ENCODE measurements at places on chromosomes 3 and 15.

DNA sequence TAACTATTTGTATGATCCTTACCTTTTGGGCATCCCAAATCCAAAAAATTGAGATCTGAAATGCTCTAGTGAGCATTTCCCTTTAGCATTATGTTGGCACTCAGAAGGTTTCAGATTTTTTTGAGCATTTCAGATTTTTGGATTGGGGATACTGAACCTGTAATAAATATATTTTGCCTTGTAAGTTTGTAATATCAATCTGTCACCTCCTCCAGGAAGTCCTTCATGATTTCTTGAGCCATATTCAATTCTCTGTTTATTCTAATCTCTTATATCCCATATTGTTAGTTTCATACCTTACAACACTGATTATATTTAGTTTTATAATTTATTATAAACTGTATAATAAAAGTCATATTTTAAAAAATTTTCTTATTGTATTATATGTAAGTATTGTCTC, 215.2 kb downstream of the BBX start:
- DNase-seq, result no peak

DNA sequence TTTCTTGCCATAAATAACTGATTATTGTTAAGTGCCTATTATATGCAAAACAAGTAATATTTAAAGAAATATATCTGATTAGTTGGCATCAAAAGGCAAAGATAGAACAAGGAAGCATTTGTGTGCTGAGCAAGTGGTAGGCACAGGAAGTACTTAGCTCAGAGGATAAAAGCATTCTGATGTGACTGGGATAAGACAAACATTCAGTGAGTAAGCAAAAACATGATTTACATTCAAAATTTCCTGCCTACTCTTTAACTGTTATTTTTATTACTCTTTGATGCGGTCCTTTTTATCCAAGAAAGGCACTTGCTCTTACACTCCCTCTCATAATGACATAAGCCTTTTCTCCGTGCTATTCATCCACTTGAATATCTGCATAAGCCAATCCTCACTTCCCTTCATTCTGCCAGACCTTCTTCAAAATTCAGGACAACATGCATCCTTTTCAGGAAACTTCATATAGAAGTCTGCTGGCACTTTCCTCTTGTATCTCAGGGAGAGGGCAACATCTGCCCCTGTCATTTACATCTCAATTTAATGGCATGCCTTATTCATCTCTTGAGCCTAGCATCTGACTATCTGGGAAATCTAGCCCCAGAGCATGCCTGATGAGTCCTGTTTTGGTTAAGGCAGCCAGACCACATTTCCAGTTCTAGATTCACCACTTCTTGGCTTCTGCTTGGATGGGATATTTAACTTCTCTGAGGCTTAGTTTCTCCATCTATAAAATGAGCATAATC, 478.2 kb upstream of the ROBO2 start:
- DNase-seq, result no peak

DNA sequence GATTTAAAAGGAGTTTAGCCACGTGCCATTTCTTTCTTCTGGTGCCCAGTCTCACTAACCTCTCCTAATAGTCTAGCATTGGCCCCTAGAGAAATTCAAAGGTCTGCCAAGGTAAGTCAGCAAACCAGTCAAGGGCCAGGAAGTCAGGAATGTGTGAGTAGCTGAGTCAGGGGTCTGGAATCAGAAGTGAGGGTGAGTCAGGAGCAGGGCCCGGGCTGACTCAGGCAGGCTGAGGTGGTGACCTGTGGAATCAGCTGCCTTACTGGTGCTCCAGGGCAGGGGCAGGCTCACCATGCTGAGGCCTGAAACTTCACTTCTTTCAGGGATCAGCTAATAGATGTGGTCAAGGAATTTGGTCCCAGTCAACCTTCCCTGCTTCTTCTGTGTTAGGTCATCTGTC, 105.8 kb upstream of the MYZAP start:
- DNase-seq, result no peak

GRCh38 chr15:54206586-54207321, 228.5 kb downstream of the UNC13C start:
- no peak for DNase-seq

DNA sequence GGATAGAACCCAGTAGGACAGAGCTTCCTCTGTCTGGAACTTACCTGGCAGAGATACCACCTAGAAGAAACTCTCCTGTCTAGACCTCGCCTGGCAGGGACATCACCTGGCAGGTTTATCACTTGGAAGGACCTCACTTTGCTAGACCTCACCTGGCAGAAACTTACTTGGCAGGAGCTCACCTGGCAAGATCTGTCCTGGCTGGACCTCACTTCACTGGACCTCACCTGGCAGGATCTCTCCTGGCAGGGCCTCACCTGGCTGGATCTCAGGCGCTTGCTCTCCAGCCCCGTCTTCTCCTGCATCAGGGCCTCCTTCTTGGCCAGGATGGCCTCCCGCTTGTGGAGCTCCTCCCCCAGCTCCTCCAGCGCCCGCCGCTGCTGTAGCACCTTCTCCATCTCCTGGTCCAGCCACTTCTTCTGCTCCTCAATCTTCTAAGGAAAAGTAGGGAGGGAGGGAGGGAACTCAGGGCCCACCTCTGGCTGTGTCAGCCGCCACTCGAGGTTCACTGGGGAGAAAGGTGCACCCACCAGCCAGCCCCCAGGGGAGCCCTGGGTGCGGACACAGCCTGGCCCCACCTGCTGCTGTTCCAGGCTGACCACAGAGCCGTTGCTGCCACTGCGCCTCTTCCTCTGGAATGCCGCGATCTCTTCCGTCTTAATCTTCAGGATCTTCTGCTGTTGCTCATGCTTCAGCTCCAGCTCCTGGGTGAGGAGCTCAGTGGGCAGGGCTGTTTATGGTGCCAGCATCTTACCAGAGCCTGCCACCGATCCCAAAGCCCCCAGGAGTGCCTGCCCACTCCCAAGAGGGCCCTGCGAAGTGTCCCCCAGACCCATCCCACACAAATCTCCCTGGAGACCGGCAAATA, 22.5 kb downstream of the KIF7 start:
- no peak for DNase-seq

DNA sequence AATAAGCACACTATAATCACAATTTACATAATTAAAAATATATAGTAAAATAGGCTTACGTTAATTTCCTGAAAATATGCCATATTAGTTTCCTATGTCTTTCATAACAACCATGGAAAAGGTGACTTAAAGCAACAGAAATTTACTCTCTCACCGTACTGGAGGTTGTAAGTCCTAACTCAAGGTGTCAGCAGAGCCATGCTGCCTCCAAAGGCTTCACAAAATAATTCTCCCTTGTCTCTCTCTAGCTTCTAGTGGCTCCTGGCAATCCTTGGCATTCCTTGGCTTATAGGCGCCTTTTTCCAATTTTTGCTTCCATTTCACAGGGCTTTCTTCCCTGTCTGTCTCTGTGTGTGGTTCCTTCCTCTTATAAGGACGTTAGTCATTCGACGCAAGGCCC, 7.6 kb downstream of the SI start:
- no peak for DNase-seq

DNA sequence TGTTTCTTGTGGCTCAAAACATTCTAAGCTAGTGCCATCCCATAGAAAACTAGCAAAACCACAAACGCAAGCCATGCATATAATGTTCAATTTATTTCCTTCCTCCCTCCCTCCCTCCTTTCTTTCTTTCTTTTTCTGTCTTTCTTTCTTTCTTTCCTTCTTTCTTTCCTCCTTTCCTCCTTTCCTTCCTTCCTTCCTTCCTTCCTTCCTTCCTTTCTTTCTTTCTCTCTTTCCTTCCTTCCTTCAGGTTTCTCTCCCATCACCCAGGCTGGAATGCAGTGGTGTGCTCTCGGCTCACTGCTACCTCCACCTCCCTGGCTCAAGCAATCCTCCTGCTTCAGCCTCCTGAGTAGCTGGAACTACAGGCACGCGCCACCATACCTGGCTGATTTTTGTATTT, 492.8 kb upstream of the PROK2 start:
- DNase-seq, result no peak

DNA sequence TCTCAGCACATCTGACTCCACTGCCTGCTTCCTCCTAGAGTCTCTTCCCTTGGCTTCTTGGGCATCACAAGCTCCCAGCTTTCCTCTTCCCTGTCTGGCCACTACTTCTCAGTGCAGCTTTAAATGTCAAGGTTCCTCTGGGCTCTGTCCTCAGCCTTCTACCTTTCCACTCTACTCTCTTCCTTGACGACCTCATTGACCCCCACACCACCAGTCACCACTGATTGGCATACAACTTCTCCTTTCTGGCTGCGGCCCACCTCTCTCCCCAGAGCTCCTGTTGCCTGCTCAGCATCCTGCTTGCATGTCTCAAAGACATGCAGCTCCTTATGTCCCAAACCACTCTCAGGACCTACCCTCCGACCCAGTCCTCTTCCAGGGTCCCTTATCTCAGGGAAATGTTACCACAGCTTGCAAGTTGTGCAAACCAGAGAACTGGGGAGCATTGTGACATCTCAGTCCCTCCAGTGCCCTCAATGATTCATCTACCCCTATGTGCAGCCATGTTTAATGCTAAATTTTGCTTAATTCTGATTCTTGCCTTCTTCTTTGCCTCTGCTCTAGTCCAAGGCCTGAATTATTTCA, 49.9 kb downstream of the TRPM1 start:
- DNase-seq, result no peak

DNA sequence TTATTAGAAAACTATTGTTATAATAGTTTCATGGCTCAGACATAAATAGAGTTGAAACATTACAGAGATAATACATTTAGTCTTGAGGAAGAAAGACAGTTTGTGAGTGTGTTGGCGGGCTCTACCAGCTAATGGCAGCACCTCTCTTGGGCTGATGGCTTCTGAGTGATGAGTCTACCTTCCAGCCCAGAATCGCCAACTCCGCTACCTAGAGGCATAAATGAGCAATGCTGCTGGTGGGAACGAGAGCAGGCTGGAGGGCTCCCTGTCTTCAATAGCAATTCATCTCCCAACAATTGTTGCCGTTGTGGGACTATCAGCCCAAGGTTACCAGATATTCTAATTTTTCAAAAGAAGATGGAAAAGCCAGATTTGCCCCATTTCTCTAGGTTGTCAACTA, 388.7 kb downstream of the FOXP1 start:
- DNase-seq, result no peak

DNA sequence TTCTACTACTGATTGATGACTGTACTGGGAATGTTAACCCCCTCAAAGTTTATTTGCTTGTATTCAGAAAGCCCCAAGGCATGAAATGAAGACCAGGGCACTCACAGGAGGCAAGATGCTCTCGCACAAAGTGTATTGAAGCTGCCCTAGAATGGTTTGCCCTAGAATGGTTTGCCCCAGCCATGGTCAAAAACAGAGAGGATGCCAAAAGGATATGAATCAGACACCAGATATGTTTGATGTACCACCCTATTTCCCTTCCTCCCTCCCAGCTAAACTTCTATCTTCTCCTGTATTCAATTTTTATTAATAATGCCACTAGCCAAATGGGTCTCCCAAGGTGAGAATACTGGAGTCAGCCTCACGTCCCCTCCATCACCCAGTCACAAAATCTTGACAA, 101.3 kb downstream of the TMCO5A start:
- DNase-seq, result no peak

GRCh38 chr3:151008699-151009098, 36.2 kb upstream of the CLRN1 start:
- DNase-seq, result no peak

GRCh38 chr3:32203854-32204253, 34.6 kb upstream of the CMTM8 start:
- no peak for DNase-seq

DNA sequence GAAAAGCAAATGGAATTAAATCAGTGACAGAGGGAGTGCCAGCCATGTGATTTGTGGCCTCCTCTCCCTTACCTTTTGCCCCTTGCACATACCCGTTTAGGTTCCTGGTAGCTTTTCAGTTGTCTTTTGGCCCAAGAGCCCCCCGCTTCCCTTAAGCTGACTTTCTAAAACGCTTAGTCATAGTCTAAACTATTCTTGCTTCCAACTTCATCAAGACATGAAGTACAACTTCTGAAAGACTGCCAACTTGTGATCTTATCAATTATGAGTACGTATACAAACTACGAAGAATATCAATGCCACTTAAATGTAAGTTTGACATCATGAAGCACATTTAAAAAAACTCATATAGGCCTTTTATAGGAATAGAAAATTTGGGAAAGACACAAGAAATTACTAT, 61.9 kb downstream of the EIF3J start:
- no peak for DNase-seq

- no peak for DNase-seq
Measured at GRCh38 chr3:147318900-147319299, 87.4 kb downstream of the ZIC4 start.

DNA sequence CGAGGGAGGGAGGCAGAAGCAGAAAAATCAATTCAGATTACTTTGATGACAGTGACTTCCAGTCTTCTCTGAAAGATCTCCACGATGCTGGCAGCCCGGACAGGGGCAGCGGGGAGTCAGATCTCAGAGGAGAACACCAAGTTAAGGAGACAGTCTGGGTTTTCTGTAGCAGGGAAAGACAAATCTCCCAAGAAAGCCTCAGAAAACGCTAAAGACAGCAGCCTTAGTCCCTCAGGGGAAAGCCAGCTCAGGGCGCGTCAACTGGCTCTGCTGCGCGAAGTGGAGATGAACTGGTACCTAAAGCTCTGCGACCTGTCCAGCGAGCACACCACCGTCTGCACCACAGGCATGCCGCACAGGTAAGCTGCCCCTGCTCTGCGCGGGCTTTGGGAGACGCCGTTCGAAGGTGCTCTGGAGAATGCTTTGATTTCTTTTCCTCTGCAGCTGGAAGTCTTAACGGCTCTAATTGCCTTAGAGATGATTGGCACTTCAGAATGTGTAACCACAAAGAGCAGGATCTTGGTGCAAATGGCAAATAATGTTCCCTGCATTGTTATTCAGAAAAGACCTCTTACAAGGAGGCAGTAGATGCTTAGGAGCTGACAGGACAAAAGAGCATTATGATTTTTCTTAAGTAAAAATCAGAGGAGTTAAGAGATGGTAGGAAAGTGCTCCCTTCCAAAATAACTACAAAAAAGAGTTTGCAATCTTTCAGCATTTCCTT, at the start of gene KCNAB1:
KCNAB1 (plus strand) TSS at position 51 of the 724 bp plus-strand sequence.
- no peak for DNase-seq

- DNase-seq, result no peak
Measured at GRCh38 chr3:151548195-151548594, 87.3 kb upstream of the IGSF10 start.

DNA sequence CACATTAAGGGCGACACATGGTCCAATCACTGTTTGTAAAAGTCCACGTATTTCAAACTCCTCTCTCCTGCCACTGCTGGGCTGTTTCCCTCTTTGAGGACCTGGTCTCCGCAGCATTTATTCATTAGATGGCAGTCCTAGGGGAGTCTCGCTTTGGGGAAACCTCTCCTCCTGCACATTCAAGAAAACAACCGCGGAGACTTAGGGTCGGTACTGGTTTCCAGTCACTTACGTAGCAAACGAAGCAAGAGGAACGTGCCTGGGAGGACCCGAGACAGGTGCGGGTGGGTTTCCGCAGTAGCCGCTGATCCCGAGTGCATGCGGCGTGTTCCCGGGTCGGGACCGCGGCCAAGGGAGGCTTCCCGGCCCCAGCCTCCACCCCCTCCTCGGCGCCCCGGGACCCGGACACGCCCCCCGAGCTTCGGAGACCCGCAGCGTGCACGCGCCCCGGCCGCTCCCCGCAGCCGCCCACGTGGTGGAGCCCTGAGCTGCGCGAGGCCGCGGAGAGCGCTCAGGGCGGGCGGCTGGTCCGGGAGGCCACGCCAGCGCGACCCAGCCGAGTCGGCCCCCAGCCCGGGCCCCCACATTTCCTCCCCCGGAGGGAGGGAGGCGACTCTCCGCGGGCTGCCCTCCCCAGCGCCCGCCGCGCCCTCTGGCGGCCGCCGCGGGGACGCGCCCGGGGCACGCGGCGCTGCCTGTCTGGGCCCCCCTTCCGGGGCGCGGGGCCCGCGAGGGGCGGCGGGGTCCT, 1.1 kb upstream of the IGF1R start:
- DNase-seq, result peak; percentile 22
